ENCODE measurements at places on chromosomes 16 and 17.

DNA sequence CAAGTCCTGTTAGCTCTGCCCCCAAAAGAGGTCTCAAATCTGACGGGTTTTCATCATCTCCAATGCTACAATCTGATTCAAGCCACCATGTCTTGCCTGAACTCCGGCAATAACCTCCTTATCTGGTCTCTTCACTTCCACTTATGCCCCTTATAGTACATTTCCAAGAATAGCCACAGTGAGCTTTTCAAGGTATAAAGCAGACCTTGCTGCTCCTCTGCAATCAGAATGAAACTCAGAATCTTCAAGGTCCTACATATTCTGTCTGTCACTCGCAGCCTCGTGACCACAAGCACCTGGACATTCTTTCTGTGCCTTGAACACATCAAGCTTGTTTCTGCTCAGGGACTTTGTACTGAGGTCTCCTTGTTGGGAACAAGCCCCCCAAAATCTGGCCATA, 84.7 kb downstream of the YPEL2 start:
- no peak for DNase-seq

GRCh38 chr17:19370493-19370960, 7.8 kb upstream of the MAPK7 start:
- no peak for DNase-seq

- no peak for DNase-seq
Measured at GRCh38 chr16:79835194-79835593, 234.7 kb upstream of the MAF start.

DNA sequence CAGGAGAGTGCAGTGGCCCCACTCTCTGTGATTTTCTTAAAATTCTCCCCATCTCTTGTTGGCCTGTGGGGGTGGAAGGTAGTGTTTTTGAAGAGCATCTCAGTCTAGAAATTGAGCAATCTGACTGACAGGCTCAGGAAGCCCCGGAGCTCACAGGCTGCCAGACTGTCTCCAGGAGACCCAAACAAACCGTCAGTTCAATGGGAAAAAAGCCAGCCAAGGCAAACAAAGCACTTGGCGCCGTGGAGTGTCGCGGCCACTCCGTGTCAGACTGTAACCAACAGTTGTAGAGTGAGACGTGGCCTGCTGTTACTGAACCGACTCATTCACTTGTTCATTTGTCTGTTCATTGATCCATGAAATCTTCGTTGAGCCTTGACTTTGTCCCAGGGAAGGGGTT, 33.7 kb downstream of the RGS9 start:
- no peak for DNase-seq

DNA sequence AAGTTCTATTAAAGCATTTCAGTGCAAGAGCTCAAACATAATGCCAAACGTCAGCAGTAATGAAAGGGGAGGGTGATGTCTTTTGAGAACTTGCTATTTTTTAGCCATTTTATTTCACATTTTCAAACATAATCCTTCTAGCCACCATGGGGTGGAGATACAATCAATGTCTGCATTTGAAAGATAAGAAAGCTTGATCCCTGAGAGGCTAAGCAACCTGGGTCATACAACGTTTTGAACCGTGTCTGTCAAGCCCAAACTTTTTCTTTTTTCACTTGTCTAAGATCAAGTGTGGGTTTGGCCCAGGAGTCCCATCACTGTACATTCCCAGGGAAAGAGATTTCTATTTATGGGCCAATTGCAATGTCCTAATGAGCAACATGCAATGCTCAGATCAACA, 331.1 kb downstream of the SLC39A11 start:
- no peak for DNase-seq

- no peak for DNase-seq
Measured at GRCh38 chr17:50848711-50849110, 13.3 kb downstream of the WFIKKN2 start.

DNA sequence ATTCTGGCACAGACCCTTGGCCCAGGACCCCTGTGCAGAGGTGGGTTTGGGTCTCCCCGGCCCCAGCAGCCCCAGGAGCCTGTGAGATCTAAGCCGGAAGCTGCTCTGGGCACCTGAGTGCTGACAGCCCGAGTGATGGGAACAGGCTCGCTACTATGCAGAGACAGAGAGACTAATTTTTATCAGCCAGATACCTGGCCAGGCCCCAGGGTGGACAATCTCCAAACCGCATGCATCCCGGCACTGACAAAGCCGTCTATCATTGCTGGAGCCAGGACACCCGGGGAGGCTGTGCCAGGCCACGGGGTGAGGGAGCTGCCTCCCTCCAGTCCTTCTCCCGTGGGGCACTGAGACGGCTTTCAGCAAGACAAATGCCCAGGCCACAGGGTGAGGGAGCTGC, 25.0 kb downstream of the CBFA2T3 start:
- DNase-seq: no peak

- DNase-seq: no peak
Measured at GRCh38 chr17:40092581-40092980, 7.8 kb downstream of the NR1D1 start.

- no peak for DNase-seq
Measured at GRCh38 chr17:40485851-40486521, 15.4 kb downstream of the TNS4 start.

- peak; percentile 64 for DNase-seq
Measured at GRCh38 chr16:30185683-30186421, 2.5 kb downstream of the CORO1A start.

- DNase-seq: no peak
Measured at GRCh38 chr16:89949121-89949742, 677 bp downstream of the DEF8 start.

DNA sequence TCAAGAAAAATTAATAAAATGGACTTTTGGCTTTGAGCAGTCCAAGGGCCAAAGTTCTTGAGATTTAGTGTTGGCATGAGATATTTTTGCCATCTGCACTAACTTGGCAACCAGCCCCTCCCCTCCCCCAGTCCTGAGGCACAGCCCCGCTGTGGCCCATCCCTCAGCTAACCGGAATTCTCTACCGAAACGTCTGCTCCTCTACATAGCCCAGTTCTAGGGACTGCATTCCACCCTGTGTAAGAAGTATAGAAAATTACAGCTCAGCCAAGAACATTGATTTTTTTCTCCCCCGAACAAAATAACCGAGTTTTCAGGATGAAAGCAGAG, 97.5 kb downstream of the AMFR start:
- no peak for DNase-seq

DNA sequence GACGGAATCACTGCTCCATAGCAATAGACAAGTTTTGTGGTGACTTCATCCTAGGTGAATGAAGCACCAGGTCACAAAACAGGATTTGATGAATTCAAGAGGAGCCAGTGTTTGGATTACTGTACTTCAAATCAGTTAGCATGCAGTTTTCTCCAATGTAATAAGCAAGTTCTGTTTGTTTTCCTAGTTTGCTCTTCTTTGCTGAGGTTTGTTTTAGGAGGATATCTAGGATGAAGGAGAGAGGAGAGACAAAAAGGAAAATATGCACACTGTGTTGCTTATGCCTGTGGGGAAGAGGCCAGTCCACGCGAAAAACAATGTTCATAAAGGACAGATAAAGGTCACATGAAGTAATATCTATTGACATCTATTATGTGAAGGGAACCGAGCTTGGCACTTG, 9.0 kb downstream of the KRT37 start:
- DNase-seq: no peak

DNA sequence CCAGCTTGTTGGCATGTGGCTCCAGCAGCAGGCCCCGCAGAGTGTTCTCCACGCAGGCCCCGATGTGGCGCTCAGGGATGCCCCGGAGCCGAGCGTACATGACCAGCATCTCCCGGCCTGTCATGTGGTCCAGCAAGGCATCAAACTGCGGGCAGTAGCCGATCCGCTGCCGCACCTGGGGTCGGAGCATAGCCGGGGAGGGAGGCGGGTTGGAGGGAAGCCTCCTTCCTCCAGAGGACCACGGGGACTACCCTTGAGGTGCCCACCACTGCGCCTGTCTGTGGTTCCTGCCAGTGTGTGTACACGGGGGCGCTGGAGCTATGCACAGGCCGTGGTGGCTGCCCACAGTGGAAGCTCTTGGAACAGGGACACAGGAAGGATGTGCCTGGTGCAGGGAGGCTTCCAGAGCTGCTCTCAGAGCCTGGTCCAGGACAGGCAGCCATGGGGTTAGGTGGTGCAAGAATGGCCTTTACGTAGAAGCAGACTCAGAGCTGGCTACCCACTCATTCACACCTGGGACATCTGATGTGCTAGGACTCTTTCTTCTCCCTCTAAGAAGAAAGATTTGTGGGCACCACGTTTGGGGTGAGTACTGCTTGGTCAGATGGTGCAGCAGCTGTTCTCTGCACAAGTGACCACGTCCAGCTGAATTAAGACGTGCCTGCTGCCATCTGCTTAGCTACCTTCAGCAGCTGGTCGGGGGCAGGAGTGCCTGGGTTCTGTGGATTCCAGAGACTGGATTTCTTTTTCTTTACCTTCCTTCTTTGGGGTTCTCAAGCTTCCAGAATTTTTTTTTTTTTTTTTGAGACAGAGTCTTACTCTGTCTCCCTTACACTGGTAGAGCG, 11.3 kb upstream of the RNPS1 start:
- no peak for DNase-seq

DNA sequence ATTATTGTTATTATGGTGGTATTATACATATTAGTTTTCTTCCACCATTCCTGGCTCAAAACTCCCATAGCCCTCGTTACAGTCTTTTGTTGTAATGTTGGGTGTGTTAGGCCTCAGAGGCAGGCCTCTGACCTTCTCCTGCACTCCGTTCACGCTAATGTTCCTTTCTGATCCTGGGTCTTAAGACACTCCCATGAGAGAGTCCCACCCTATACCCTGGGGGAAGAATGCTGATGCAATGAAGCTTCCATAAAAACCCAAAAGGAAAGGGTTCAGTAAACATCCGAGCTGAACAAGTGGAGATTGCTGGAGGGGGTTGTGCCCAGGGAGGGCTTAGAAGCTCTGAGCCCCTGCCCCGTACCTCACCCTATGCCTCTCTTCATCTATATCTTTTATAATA, 141.3 kb upstream of the NETO2 start:
- DNase-seq: no peak

- no peak for DNase-seq
Measured at GRCh38 chr17:73061161-73061560, 31.3 kb downstream of the SLC39A11 start.

DNA sequence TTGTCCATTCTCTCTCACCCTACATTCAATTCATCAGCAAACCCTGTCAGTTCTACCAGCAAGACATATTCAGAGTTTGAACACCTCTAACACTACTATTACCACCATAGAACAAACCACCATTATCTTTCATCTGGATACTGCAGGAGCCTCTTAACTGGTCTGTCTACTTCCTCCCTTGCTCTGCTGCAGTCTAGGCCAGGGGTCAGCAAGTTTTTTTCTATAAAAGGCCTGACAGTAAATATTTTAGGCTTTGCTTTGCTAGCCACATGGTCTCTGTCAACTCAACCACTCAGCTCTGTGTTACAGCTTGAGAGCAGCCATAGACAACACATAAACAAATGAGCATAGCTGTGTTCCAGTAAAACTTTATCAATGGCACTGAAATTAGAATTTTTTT, 13.8 kb downstream of the KCTD19 start:
- no peak for DNase-seq

DNA sequence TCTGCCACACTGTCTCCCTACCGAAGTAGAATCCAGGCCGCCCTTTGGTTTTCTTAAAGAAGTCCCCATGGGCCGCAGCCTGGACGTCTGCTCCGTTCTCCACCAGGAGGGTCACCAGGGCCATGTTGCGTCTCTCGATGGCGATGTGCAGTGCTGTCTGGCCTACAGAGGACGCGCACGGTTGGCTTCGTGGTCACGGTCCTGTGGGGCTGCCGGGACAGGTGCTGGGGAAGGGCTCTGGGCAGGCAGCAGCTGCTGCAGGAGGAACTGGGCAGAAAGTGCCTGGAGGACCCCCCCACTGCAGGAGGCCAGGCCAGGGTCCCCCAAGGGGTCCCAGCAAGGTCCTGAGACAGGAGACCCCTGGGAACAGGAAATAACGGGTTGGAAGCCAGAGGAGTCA, 19.0 kb downstream of the TRPV1 start:
- no peak for DNase-seq

DNA sequence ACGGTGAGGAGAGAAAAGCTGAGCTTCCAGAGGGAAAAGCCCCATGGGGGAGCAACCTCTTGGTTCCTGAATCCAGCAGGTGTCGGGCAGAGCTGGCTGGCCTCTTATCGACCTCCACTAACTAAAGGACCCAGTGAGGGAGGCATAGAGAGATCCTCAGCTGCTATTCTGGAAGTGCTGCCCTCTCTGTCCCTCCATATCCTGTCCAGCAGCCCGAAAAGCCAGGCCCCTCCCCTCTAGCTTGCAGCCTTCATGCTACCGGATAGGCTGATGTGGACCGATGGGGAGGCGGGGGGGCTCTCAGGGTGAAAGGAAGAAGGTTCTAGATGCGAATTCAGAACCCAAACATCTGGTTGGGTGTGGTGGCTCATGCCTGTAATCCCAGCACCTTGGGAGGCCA, 24.9 kb downstream of the MXRA7 start:
- no peak for DNase-seq

DNA sequence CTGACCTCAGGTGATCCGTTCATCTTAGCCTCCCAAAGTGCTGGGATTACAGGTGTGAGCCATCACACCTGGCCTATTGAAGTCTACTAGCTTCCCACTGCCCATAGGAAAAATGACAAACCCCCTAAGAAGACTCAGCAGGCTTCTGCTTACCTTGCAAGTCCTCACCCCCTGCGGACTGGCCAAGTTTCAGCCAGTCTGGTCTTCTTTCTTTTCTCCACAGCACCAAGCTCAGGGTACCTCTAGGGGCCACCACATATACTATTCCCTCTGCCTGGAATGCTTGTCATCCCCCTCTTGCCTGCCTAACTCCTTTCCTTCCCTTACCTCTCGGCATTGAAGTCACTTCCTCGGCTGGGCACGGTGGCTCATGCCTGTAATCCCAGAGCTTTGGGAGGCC, 31.2 kb downstream of the ABCC3 start:
- no peak for DNase-seq

DNA sequence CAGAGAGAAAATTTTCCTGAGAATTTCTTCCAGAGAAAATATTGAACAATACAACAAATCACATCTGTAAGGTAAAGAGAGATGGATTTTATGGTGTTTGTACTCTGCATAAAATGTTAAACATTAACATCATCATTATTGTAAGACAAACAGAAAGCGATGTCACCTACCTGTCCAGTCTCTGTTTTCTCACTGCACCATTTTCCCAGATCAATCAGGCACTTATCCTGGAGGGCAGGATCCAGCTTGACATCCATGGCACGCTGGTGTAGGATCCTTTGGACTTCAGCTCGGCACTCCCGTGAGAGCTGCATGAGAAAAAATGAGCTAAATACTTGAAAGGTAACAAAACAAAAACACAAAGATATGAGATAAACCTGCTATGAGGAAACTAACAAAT, 55.9 kb upstream of the CLEC18B start:
- DNase-seq: no peak

Measured in activated T-helper 1 cell treated with anti-CD3 and anti-CD28 coated beads, Interleukin-2, amount 50 U/mL, for 16 hours (primary cell).